A549 treated with DMSO at 1 μM for 4 hours (cell line): ENCODE measurements at places on chromosomes 11 and 22. TPM values are rescaled to one million over a fixed set of nuclear protein-coding genes. Genes with fewer than 3 reads are reported as not detected.

GPR83 gene
- total RNA-seq: 0.03 to 0.16 TPM (median 0.07 TPM) in 5 replicates

MYEOV gene
- 95.4 to 118 TPM (median 111 TPM) in 5 replicates for total RNA-seq

SCGB1A1 gene
- not detected in 5 replicates for total RNA-seq

OMP gene
- 0.67 TPM in 1 of 5 replicates, not detected in the others for total RNA-seq

OR2D2 gene
- not detected in 5 replicates for total RNA-seq

ENTHD1 gene
- total RNA-seq: not detected in 5 replicates

TMEM258 gene
- total RNA-seq: 200 to 282 TPM (median 216 TPM) in 5 replicates

TMA7B gene
- not detected in 5 replicates for total RNA-seq

RBM4 gene
- total RNA-seq: 133 to 153 TPM (median 138 TPM) in 5 replicates

PRG3 gene
- not detected in 5 replicates for total RNA-seq

CSNK2A3 gene
- total RNA-seq: 1.6 to 2.5 TPM (median 1.9 TPM) in 5 replicates

SAA4 gene
- total RNA-seq: not detected in 5 replicates

OTOG gene
- not detected in 5 replicates for total RNA-seq

CYB5R2 gene
- total RNA-seq: 4.4 to 5.1 TPM (median 4.6 TPM) in 5 replicates

RIMBP3C gene
- 0.13 to 0.39 TPM (median 0.23 TPM) in 5 replicates for total RNA-seq

SAA2 gene
- total RNA-seq: not detected in 5 replicates

KCNK7 gene
- total RNA-seq: 0.11 to 2.2 TPM (median 0.31 TPM) in 5 replicates

RBM4B gene
- total RNA-seq: 17.6 to 24.0 TPM (median 22.7 TPM) in 5 replicates

APOA5 gene
- not detected in 5 replicates for total RNA-seq

HPX gene
- total RNA-seq: 0.32 to 1.4 TPM (median 0.49 TPM) in 5 replicates

CHRM4 gene
- total RNA-seq: 0.56 to 1.0 TPM (median 0.59 TPM) in 5 replicates

MRPL48 gene
- total RNA-seq: 45.6 to 54.8 TPM (median 51.9 TPM) in 5 replicates

MMP12 gene
- total RNA-seq: 0.05 to 0.18 TPM (median 0.06 TPM) in 4 of 5 replicates, not detected in the other

TRPC6 gene
- total RNA-seq: 0.67 to 1.8 TPM (median 1.4 TPM) in 5 replicates

OR52E8 gene
- total RNA-seq: not detected in 5 replicates

MACROD1 gene
- total RNA-seq: 9.1 to 15.9 TPM (median 14.1 TPM) in 5 replicates

PDXP gene
- total RNA-seq: 18.5 to 20.5 TPM (median 20.0 TPM) in 5 replicates

HTR3A gene
- total RNA-seq: not detected in 5 replicates

SYCE3 gene
- 0.30 to 0.80 TPM (median 0.40 TPM) in 4 of 5 replicates, not detected in the other for total RNA-seq

ANGPTL5 gene
- not detected in 5 replicates for total RNA-seq

PNPLA5 gene
- total RNA-seq: 0.04 to 0.05 TPM in 2 of 5 replicates, not detected in the others

ELMOD1 gene
- total RNA-seq: 0.18 to 0.34 TPM (median 0.32 TPM) in 5 replicates

NCAPD3 gene
- total RNA-seq: 22.5 to 31.0 TPM (median 29.4 TPM) in 5 replicates

PGA5 gene
- total RNA-seq: 0.10 TPM in 1 of 5 replicates, not detected in the others

SPDYC gene
- total RNA-seq: not detected in 5 replicates

TMEM123 gene
- total RNA-seq: 153 to 200 TPM (median 193 TPM) in 5 replicates

MTA2 gene
- 87.0 to 95.9 TPM (median 89.9 TPM) in 5 replicates for total RNA-seq
